ENCODE measurements at places on chromosomes 3 and 15.
A peak's percentile ranks its signal among the peaks of the same experiment; 100 is the strongest.

- DNase-seq: no peak
Measured at GRCh38 chr3:55636300-55637195, 149.4 kb upstream of the WNT5A start.

GRCh38 chr15:101145362-101145761 lies 106.5 kb downstream of the CHSY1 start:
- DNase-seq: no peak

GRCh38 chr3:157618075-157618760 lies 115.0 kb upstream of the VEPH1 start:
- DNase-seq: no peak

DNA sequence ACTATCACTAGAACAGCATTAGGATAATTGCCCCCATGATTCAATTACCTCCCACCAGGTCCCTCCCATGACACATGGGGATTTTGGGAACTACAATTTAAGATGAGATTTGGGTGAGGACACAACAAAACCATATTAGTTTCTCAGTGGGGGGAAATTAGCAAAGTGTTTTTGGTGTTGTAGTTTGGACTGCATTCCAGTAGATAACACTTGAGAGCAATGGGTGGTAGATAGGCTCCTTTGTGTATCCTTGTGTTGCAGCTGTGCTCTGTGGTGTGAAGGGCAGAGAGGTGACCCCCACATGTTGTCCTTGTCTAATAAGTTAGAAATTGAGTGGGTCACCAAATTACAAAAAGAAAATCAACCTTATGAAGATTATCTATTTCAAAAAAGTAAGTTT lies 223.8 kb downstream of the SATB1 start:
- no peak for DNase-seq

GRCh38 chr3:111861391-111861790 lies 2.3 kb downstream of the PHLDB2 start:
- DNase-seq: peak; percentile 48

DNA sequence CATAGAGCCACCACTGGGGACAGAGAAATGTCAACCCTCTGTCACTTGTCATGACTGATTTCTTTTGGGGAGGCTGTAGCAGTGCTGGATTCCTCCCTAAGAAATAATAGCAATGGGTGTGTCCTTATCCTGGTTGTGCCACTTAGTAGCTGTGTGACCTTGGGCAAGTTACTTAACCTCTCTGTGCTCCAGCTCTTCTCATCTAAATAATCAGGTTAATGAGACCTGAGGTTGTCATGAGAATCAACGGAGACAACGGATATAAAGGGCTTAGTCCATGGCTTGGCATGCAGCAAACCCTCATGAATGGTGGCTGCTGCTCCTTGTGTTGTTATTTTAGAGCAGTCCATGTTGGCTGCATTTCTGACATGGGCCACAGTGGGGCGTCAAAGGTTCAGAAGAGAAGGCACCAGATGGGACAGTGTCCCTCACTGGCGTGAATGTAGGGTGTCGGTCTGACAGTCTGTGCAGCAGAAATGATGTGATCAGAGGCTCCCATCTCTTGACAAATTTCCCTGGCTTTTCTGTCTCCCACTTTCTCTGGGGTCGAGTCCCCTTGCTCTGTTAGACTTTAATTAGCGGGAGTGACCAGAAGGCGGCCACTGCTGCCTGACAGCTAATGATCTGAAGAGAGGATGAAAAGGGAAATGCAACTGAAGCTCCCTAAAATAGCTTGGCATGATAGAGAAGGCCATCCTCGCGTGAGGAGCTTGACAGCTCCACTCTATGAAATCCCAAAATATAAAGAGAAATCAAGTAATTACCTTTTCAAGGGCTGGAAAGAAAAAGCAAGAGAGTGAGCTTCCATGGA lies 209.4 kb downstream of the CADPS start:
- DNase-seq: peak; percentile 68

DNA sequence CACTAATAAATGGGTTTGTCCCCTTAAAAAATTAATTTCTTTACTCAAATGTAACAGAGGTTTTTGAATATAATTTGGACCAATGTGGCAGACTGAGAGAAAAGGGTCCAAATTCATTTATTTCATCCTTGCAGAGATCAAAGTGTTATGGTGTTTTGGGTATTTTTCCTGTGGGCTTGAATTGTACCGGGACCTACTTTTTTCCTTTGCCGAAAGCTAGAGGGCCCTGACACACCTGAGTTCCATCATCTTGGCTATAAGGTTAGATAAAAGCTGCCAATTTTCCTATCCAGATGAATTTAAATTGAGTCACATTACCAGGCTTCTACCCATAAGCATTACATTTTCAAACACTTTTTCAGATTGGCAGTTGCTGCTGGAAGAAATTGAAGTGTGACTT lies 908 bp downstream of the CCNB2 start:
- DNase-seq: no peak

DNA sequence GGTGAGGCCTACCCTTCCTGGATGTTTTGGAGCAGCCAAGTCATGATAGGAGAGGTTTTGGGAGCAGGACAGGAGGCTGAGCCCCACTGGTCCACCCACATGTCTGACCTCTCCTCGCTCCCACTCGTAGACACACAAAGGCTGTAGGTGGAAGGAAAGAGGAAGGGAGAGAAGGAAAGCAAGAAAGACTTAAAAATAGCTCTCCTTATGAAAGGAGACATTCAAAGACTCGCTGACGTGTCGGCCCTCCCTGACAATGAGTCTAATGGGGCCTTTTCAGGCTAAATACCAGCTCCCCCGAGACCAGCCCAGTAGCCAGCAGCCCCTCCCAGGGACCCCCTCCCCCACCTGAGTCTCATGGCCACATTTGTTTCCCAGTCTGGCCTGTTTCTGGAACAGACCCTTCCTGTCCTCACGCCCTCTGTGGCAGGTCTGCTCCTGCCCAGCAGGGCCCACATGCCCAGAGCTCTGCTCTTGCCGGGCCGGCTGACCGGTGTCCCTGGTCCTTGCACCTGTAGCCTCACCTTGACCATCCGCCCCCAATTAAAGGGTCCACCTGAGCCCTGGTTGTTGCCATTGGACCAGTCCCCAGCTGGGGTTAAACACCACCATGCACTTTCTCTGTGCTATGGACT lies 49.3 kb downstream of the FGD5 start:
- no peak for DNase-seq

- DNase-seq: no peak
Measured at GRCh38 chr3:188220988-188221818, 67.2 kb downstream of the LPP start.

- DNase-seq: no peak
Measured at GRCh38 chr15:99677540-99678134, 55.6 kb downstream of the LYSMD4 start.

DNA sequence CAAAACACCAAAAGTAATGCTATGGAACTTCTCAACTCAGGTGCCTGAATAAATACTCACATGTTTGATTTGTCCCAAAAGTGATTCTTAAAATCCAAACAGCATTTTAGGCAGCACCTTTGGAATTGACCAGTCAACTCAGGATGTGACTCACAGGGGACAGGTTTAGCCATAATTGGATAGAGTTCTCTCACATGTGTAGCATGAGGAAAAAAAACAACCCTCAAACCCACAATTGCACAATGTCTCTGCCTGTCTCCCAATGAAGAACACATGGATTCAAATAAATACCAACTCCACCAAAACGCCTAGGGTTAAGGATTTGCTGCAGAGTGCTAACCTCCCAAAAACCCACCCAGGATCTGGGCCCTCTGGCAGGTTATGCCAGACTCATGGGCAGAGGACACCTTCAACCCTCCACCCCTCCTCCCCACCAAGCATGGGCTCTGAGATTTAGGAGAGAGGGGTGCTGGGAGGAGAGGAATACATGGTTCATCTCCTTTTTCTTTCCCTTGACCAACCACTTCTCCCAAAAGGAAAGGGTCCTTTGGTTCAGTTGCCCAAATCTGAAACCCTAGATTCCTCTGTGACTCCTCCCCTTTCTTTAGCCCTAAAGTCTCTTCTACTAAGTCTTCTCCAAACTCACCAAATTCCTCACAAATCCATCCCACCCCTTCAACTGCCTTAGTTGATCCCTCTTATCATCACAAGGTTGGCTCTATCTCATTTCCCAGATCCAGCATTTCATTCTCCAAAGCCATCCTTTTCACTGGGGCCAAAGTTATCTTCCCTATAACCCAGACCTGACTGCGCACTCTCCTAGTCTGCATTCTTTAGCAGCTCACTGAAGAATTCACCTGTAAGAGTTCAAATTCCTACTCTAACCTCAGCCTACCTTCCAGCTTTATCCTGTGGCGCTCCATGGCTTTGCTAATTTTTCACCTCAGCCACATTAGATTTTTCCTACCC lies 7.7 kb downstream of the RYK start:
- DNase-seq: no peak

- no peak for DNase-seq
Measured at GRCh38 chr3:72489901-72490300, 358.3 kb downstream of the SHQ1 start.

DNA sequence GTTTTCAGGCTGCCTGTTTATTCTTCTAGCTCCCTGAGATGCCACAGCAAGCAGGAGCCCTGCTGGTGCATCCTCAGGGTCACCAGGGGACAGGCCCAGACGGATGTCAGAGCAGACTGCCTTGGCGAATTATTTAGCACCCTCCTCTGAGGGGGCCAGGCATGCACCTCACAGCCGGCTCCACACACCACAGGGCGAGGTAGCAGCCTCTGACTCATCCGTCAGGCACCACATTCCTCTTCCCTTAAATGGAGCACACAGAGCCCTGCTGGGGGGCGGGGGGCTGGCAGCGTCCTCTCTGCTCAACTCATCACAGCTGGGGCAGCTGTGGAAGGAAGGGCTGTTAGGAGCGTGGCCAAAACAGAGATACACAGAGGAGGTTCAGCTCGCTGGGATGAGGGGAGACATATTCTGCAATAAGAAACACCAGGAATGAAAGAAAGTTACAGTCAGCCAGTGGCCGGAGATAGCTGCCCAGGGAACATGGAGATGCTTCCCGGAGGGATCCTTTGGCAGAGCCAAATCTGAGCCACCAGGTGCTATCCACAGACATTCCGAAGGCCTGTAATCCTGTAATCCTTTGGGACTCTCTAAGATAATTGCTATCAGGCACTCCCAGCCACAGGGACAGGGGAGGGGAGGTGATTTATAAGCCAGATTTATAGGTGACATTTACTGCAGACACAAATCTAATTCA lies 13.9 kb upstream of the PRICKLE2 start:
- peak; percentile 91 for DNase-seq

DNA sequence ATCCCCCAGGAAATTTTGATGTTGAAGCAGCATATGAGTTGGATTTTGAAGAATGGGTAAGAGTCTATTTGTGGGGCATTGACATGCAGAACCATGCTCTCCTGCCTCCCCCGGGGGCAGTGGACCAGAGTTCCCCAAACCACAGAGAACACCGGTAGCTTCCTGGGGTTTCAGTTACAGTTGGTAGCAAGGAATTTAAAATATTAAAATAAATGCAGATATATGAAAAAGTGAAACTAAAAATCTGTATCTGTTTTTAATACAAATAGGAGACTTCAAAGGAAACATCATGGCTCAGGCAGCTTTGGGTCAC lies 37.4 kb downstream of the SLC9A9 start:
- no peak for DNase-seq

DNA sequence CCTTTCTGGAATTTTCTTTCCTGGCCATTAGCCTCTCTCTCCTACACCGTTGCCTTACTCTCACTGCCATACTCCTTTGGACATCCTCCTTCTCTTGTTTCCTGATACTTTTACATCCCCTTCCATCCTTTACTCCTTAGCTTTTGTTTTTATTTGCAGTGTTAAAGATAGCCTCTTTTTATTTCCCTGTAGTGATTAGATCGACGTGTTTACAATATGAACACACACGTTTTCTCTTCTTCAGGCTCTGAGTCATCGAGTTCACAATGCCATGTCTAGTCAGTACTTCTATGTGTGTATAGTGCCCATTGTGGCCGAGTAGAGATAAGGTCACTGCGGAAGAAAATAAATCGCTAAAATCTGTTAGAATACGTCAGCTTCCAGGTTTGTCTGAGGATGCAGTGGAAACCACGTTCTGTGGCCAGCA lies 208.5 kb downstream of the LPP start:
- DNase-seq: no peak

- DNase-seq: peak; percentile 67
Measured at GRCh38 chr3:64890006-64890405, 202.2 kb upstream of the ADAMTS9 start.

- DNase-seq: no peak
Measured at GRCh38 chr3:117587416-117587815, 877.8 kb downstream of the TUSC7 start.

DNA sequence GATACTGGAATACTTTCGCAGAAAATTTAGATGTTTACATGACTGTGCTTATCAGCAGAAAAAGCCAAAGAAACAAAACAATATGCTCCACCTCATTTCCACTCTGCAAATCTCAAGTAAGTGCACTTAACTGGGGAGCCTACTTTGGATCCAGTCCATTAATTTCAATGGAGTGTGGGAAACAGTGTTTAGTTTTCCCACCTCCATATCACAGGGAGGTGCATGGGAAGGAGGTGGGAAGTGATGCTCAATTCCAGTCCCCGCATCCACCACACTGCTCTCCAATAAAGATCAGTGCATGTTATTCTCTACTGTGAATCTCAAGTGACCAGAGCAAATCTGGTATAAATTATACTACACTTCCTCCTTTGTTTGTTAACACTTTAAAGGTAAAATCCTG lies 2.9 kb downstream of the NEDD4 start:
- DNase-seq: no peak

DNA sequence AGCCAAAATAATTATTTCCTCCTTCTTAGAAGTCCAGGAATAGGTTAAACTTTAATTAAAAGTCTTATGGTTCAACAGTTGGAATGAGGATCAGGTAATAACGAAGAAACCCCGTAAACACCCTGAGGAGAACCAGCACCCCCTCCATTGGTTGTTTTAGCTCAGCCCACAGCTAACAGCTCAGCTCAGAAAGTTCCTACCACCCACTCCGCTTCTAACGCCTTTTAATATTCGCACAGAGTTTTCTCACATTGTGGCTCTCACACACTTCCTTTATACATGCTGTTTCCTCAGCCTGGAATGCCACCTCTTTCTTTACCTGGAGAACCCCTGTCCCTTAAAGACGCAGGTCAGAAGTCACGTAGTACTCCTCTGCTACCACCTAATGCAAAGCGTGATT lies 17.0 kb downstream of the CX3CR1 start:
- DNase-seq: no peak

DNA sequence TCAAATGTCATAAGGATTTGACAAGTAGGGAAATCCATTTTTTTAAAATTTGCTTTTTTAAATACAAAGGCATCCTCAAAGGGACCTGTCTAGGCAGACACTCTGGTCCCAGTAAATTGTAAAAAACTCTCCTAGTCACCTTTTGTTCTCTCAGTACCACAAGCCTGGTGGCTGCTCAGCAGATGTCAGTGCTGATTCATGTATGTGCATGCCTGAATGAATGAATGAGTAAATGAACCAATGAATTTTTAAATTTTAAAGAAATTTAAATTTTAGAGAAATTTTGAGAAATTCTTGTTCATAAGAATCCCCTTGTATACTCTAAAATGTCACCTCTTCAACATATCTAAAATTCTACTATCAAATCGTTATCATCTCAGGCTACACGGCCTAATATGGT lies 199.5 kb downstream of the TLE3 start:
- DNase-seq: no peak

Measured in right hindlimb (tissue), 1 donor.